ENCODE measurements at places on chromosomes 13 and 19.

GRCh38 chr13:76886005-76886291, 257 bp downstream of the KCTD12 start:
- DNase-seq: no peak

DNA sequence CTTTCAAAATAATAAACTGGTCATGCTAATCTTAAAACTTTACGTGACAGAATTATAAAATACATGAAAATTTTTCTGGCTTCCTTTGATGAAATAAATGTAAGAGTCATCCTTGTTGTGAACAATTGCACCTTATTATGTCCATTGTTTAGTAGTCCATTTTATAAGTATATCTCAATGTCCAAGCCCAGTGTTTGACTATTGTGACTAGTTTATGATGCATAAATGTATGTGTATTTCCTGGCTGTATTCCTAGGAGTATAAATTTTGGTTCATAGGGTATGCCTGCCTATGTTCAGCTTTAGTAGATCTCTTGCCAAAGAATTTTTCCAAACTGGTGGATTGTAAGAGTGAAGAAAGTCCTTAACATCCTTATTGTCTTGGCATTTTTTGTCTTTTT, 2895.5 kb upstream of the PCDH20 start:
- no peak for DNase-seq

DNA sequence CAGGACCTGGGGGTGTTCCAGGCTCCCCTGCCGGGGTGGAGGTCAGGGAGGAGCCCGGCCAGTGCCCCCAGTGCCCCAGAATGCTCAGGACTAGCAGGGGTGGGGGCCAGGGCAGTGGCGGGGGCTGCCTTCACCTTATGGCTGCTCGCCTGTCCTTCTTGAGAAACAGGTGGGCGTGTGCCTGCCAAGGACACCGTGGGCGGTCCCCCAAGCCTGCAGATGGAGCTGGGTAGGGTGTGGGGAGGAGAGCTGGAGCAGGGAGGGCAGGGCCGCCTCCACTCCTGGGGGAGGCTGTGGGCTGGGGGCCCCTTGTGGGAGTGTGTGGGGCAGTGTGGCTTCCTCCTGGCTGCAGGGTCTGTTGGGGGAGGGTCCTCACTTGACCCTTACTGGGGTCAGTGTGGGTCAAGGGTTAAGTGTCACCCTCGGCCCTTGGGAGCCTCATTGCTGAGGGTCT, 160.1 kb downstream of the KDM4B start:
- no peak for DNase-seq

DNA sequence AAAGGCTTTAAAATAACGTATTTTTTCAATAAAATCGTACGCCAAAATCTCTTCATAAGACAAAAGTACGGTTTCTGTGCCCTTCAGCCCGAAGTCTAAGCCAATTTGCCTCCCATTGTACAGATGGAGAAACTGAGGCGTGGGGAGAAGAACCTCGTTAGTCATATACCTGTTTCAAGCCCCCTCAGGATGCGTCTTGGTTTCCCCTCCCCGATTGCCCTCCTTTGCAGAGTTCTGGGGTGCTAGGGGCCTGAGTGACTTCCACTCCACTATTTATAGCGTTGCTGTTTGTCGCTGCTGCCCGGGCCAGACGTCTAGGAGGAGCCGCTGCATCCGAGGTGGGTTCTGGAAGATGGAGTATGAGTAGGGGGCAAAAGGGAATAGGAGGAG, 2.3 kb upstream of the LTBP4 start:
- no peak for DNase-seq

GRCh38 chr13:81639984-81640582, 1299.2 kb upstream of the SPRY2 start:
- no peak for DNase-seq

GRCh38 chr13:99471221-99472121, 29.8 kb upstream of the TM9SF2 start:
- no peak for DNase-seq

DNA sequence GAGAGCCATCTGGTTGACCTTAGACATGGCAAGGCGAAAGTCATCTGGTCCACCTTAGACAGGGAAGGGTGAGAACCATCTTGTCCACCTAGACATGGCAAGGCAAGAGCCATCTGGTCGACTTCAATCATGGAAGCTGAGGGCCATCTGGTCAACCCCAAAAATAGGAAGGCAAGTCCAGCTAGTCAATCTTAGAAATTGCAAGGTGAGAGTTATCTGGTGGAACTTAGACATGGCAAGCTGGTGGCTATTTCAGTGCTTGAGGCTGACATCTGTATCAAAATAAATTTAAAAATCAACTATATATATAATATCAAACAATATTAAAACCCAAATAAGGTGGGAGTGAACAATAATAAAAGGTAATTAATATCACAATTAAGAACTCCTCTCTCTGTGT, 83.9 kb downstream of the ZNF726 start:
- DNase-seq: no peak

Data from hematopoietic multipotent progenitor cell treated with erythropoietin and hydrocortisone succinate and interleukin-3 and kit ligand, for 17 days (in vitro differentiated cells).